Inflammatory macrophage treated with lipopolysaccharide for 4 hours (primary cell): ENCODE measurements at places on chromosomes 3 and 15.

DNA sequence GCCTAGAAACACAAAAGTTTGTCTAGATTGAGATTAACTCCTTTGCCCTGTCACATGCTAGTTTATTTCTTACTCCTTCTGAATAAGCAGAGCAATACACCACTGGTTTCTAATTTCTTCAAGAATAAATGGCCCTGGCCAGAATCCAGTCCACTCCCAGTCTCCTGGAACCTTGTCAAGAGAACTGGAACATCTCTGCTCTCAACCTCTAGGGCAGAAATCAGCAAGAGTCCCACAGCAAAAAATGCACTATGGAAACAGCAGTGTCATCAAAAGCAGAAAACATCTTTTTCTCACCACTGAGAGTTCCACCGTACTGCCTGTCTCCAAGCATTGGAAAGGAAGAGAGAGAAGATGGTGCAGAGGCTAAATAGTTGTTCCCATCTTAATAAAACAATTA is 35.9 kb upstream of the PPP2R3A start:
- DNase-seq, result no peak

GRCh38 chr3:122496508-122496907 is 18.2 kb downstream of the KPNA1 start:
- DNase-seq, result no peak

DNA sequence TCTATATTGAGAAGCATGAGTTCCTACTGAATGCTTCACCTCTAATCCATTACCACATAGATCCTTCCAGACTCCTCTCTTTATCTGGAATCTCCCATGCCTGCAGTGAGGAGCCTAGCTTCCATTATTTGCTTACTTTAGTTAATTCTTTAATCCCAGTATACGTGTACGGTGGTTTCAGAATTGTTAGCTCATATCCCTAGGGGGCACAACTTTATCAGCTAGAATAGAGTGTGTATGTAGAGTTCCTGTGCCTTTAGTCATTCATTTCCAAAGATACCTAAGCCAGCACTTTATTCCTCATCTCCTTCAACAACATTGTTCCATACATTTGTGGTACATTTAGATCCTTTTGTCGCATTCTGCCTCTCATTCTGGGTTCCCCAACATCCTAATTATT is 226.0 kb downstream of the TJP1 start:
- no peak for DNase-seq

- no peak for DNase-seq
These were observed 317.0 kb downstream of the OCA2 start for GRCh38 chr15:27782125-27782524.

DNA sequence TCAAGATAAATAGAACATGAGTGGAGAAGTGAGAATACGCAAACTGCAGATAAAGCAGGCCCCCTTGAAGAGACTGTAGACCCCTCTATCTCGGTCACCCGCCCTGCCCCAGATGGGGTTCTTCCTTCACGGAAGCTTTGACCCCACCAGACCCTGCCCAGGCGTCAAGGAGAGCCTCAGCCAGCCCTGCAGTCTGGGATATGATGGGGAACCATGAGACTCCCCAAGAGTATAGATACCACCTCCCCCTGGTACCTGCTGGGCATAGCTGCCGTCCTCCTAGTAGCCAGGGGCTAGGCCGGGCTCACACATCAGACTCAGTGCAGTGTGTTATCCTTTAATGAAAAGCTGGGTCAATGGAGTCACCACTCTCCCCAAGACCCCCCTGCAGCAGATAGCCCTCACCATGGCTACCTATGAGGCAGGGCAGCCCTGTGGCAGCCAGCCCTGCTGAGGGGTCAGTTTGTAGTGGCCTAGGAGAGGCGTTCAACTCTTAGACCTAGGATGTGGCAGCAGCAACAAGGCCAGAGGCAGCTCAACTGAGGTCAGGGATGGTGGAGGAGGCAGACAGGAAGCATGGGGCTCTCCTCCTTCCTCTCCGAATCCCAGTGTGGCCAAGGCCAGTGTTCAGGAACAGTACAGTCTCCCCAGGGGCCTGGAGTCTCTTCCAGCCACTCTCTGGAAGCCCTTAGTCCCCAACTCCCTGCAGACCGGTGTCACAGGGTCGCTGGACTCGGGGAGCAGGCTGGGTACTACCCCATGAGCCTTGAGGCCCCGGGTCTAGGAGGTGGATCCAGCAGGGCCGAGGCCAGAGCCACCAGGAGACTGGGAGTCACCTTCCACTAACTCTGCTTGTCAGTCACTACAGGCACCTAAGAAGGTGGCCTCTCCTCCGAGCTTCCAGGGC is 26.1 kb downstream of the PLXNB1 start:
- DNase-seq, result no peak

GRCh38 chr3:64593350-64593749 is 94.5 kb downstream of the ADAMTS9 start:
- no peak for DNase-seq

- DNase-seq, result no peak
These were observed 359.2 kb upstream of the PROK2 start for GRCh38 chr3:72143966-72144717.

- peak; percentile 73 for DNase-seq
These were observed 136.7 kb upstream of the TLE3 start for GRCh38 chr15:70234256-70234905.

DNA sequence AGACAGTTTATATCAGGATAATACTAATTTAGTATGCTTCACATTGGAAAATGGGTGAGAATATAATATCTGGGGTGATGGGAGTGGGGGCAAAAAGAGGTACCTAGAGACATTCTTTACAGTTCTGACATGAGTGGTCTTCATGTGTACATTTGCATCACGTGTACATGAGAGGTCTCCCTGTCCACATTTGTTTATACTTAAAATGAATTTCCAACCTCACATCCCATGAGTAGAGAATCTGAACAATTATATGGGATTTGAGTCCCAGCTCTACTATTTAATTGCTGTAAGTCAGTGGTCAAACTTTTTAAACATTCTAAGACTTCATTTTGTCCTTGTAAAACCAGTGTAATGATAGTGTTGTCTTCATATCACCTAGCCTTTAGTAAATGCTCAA is 408.4 kb downstream of the NAALADL2 start:
- no peak for DNase-seq

DNA sequence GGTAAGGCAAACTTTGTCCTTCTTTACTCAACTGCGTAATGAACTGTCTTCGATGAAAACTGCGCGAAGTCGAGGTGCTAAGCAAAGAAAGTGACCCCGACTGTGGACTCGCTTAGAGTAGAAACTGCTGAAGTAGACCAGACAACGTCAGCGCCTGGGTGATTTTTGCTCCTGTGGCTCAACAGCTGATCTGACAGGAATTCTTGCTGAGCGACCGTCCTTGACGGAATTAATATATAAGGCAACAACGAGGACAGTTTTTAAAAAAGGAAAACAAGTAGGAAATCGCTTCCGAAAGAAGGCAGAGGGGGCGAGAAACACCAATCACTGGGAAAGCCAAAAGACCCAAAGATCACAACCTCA is 541 bp downstream of the RPS27L start:
- DNase-seq, result peak; percentile 67

GRCh38 chr3:41118461-41119390 is 80.6 kb upstream of the CTNNB1 start:
- DNase-seq, result no peak

DNA sequence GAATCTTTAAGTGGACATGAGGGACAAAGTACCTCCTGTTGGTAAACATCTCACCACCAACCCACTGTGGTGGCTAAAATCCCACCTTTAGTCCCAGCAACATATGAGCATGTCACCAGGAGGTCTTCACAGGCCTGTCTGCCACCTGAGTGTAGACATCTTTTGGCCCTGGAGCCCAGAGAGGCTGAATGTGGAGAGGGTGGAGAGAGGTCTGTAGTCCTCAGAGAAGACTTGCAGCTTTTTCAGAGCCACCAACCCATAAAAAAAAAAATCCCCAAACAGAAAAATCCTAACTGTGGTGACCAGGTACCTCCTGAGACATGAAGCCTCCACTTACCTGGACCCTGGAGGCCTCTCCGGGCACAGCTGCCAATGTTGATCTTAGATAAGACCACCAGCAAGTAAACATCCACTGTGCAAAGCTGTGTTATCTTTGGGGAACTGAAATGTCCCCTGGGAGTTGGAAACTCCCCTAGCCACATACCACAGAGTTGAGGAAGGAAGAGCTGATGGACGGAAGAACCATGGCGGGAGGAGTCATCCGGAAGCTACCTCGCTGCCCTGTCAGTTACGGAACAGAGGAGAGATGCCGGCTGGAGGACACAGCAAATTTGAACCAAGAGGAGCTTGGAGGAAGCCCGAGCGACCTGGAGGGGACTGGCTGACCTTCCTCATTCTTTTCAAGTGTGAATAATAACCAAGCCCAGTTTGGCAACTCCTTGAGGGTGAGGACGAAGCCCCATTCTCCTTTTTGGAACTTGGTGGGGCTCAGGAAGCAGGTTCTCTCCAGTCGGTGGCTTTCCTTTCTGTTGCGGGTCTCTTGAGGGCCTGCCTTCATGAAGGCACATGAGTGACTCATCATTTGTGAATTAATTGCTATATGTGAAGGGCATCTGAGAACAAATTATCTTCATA is at the start of gene GHRL:
Gene GHRL, minus strand, starts transcription at position 443 of the 915 bp plus-strand sequence. CDS start 2,767 bp downstream, outside the sequence.
- peak; percentile 59 for DNase-seq

DNA sequence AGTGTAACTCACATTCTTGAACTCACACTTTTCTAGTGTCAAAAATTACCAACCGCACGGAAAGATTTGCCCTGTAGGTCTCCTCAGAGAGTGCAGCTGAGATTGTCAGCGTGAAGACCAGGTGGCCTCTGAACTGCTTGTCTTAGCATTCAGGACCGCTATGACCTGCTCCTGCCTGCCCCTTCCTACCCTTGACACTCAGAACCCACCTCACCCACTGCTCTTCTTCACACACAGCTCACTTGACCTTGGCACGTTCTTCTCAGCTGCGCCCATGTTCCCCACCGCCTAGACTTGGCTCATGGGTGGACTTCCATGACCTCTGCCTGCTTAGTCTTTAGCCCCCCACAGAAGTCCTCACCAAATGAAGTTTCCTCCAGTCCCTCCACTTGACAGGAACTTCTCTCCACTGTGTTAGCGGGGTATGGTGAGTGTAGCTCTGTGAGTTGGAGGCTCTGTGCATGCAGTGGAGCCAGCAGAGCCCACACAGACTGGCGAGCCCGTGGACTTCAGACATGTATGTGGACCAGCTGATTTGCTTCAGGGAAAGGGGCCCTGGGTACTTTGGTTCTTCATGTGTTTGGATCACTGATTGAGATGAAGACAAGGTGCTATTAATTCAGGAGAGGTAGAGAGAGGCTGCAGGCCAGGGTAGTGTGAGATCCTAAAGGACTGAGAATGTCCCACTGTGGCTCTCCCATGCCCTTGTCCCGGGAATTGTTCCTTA is 221.3 kb downstream of the OPA1 start:
- DNase-seq, result no peak

- no peak for DNase-seq
These were observed 35.3 kb downstream of the SRGAP3 start for GRCh38 chr3:9214185-9214584.

- DNase-seq, result no peak
These were observed 189.8 kb upstream of the PROK2 start for GRCh38 chr3:71974786-71975185.

DNA sequence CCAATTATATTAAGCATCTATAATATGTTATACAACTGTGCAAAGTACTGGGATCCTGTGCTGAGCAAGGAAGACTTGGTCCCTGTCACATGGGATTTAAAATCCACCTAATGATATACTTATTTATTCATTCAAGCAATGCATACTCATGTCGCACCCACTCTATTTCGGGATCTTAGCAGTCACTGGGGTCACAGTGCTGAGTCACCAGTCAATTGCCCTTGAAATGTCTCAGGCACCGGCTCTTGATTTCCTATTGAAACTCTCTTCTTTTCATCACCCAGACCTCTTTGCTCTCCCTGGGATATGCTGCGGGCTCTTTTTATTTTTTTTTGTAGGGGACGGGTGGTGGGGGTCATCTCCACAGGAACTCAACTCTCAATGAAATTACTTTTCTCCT is 194.5 kb upstream of the GAP43 start:
- DNase-seq, result no peak

- DNase-seq, result no peak
These were observed 451.4 kb downstream of the WDR72 start for GRCh38 chr15:53307952-53308624.

- DNase-seq, result no peak
These were observed 175.3 kb upstream of the FEZF2 start for GRCh38 chr3:62548528-62549205.

- DNase-seq, result no peak
These were observed 143.3 kb upstream of the GMNC start for GRCh38 chr3:191005790-191006189.

- peak; percentile 66 for DNase-seq
These were observed 11.3 kb downstream of the SHISA5 start for GRCh38 chr3:48492461-48493202.

DNA sequence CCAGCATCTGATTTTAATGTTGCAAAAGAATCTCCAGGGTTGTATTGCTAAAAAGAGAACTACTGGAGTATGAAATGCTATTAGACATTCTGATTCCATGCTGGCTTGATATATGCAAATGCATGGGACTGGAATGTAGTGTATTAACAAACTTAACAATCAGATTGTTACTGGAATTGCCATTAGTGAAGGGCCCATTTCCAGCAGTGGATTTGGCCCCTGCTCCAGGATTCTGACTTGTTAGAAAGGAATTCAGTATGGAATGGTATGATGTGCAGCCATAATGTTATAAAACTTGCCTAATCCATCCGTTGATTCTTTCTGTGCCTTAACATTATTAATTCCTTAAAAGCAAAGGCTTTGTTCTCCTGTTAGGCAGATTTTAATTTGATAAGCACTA is 7.9 kb downstream of the ARRDC4 start:
- no peak for DNase-seq

DNA sequence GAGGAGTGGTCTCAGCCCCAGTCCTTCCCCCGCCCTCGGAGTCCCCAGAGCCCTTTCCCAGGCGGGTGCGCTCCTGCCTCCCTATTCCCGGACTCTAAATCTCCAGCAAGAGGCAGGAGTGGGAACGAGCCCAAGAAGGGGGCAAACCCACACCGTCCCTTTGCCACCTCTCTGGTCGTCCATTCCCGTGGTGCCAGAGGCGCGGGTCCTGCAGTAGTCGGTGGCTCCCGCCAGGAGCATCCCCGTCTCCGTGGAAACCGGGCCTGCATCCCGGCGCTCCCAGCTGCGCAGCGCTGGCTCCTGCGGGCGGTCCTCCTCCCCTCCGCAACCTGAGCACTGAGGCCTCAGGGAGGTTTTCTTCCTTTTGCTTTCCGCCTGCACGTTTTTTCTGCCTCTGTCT is 44.8 kb downstream of the LHFPL4 start:
- no peak for DNase-seq

GRCh38 chr3:72191209-72191960 is 406.4 kb upstream of the PROK2 start:
- DNase-seq, result no peak
